Kidney (tissue), 22 donors: ENCODE measurements at places on chromosomes 11 and 22.

- DNase-seq: no peak
Observed at GRCh38 chr11:74418509-74418895, 20.3 kb upstream of the PGM2L1 start.

- DNase-seq: no peak
Observed at GRCh38 chr11:35905646-35906276, 38.1 kb upstream of the LDLRAD3 start.

GRCh38 chr11:69000831-69001242 is 12.2 kb downstream of the MRGPRF start:
- peak; percentile 46 for DNase-seq

- no peak for DNase-seq
Observed at GRCh38 chr11:35057926-35058668, 80.9 kb upstream of the CD44 start.

- DNase-seq: no peak
Observed at GRCh38 chr11:70319396-70320076, 49.0 kb downstream of the PPFIA1 start.

GRCh38 chr11:24900960-24901549 is 404.2 kb downstream of the LUZP2 start:
- no peak for DNase-seq

- DNase-seq: no peak
Observed at GRCh38 chr22:28728621-28729313, 12.9 kb downstream of the CHEK2 start.

- DNase-seq: peak; percentile 33
Observed at GRCh38 chr22:37244114-37244921, at the start of gene RAC2. Gene RAC2 (minus strand): TSS chr22:37244269. CDS start chr22:37244148, 121 bp downstream.

- DNase-seq: no peak
Observed at GRCh38 chr11:115322553-115323203, 181.5 kb downstream of the CADM1 start.

GRCh38 chr22:48264586-48264985 is 1502.1 kb downstream of the TBC1D22A start:
- DNase-seq: no peak

- no peak for DNase-seq
Observed at GRCh38 chr11:44171518-44171917, 76.0 kb downstream of the EXT2 start.

DNA sequence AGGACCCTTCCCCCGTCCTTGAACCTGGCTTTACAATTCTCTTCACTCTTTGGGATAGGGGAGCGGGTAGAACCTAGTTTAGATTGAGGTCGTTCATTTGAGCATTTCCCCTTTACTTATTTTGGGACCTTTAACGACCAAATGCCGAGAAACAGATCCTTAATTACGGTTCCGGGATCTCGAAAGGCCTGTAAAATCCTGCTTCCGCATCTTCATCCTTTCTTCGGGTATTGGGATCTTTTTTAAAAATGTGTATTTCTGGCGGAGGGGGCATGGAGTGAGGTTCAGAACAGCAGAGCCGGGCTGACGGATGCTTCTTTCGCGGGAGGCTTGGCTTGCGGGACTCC is 395 bp upstream of the HIPK3 start:
- no peak for DNase-seq

GRCh38 chr22:48748860-48749554 is 1078.7 kb downstream of the BRD1 start:
- no peak for DNase-seq

DNA sequence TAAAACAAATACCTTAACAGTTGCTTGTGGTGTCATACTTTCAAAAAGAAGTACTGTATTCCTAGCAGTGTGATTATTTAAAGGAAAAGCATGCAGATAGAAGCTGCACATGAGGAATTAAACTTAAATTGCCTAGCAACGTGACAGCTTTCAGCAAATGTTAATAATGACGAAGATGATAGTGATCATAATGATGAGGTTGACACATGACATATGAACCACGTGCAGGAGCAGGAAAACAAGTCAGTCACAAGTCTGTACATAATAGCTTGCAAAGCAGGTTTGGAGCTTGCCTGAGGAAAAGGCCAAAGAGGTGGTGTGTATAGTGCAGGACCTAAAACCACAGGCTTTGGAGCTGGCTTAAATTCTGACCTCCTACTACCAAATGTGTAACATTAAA is 30.6 kb upstream of the PIK3C2A start:
- DNase-seq: no peak

GRCh38 chr22:19644314-19645223 is 69.7 kb upstream of the SEPTIN5 start:
- no peak for DNase-seq
